ENCODE measurements at places on chromosomes 11 and 22.

DNA sequence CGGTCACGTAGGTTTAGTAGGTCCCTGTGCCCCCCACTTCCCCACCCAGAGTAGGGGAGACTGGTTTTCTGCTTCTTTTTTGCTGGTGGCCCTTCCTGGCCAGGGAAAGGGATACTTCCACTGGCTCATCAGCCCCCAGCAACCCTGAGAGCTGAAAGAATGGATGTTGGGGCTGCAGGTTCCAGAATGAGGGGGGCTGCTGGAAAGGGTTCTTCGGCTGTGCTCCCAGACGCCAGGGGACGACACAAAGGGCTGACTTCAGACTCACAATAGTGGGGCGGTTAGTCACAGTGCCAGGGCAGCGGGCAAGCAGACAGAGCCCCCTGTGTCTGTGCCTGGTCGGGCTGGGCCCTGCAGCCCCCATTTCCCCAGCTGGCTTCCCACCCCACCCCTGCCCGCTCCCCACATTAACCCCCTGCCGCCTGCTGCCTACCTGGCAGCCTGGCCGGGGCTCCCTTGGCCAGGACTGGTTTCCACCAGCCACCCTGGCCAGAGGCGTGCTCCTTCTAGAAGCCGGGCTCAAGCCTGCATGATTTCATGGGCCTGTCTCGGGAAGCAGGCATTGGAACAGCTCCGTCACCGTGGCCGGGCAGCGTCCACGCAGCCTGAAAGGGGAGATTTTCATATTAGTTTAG lies 79.1 kb upstream of the WNT7B start:
- DNase-seq, result no peak

GRCh38 chr11:35242412-35243242 lies 103.7 kb downstream of the CD44 start:
- DNase-seq, result no peak

DNA sequence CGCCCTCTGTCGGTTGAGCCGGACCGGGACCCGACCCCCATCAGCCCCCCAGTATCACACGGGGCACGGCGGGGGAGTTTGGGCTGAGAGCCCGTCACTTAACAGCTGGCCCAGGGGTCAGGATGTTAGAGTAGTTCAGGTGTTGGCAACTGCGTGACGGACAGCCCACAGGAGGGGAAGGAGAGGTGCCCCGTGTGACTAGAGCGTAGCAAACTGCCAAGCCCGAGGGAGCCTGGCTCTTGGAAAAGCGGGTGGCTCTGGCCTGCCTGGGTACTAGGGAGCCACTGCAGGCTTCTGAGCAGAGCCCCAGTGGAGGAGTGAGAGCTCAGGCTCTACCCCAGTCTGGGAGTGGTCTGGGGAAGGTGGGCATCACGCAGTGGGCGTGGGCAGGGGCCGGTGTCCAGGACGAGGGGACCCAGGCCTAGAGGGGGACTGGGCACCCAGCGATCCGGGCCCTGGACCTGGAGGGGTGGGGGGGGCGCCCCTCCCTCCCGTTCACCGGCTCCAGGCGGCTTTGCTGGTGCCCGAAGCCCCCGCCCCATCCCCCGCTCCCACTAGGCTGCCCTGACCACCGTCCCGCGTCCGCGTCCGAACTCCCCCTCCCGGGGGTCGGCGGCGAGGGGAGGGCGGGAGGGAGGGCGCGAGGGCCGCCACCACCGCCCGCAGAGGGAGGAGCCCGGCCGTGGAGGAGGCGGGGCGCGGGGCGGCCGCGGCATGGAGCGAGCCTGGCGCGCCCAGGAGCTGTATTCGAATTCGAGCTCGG lies 24.4 kb downstream of the SHANK3 start:
- DNase-seq, result no peak

GRCh38 chr11:125451400-125452124 lies 44.5 kb downstream of the FEZ1 start:
- DNase-seq, result no peak

GRCh38 chr22:43658823-43659222 lies 153.3 kb downstream of the EFCAB6 start:
- no peak for DNase-seq

- no peak for DNase-seq
Observed at GRCh38 chr11:46682773-46683752, 17.4 kb downstream of the ARHGAP1 start.

GRCh38 chr22:47388331-47388730 lies 625.9 kb downstream of the TBC1D22A start:
- DNase-seq, result no peak

DNA sequence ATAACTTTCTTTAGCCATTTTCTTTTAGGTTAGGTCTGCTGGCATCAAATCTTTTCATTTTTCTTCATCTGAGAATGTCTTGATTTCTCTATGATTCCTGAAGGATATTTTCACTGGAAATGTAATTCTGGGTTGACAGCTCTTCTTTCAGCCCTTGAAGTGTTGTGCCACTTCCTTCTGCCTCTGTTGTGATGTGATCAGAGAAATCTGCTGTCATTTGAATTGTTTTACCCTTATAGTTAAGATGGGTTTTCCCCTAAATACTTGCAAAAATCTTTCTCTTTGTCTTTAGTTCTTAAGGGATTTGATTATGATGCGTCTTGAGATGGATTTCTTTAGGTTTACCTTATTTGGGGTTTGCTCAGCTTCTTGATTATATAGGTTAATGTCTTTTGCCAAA lies 23.0 kb downstream of the USP47 start:
- DNase-seq, result no peak

DNA sequence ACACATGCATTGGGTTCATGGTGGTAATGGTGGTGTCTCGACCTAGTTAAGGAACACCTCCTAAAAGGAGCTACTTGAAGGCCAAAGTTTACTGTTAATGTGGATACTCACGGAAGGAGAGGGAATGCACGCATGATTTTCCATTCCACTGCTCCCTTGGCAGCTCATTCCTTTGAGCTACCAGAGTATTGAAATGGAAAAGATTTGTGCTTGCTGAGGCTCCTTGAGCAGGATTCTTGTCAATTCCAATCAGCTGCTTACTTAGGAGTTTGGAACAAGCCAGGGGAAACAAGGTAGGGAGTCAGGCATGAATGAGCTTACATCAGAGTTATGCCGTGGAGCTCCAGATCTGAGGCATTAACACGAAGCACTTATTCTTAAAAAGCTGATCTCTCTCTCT lies 108.8 kb downstream of the GRIA4 start:
- no peak for DNase-seq

- no peak for DNase-seq
Observed at GRCh38 chr11:13923716-13924650, 38.5 kb upstream of the SPON1 start.

DNA sequence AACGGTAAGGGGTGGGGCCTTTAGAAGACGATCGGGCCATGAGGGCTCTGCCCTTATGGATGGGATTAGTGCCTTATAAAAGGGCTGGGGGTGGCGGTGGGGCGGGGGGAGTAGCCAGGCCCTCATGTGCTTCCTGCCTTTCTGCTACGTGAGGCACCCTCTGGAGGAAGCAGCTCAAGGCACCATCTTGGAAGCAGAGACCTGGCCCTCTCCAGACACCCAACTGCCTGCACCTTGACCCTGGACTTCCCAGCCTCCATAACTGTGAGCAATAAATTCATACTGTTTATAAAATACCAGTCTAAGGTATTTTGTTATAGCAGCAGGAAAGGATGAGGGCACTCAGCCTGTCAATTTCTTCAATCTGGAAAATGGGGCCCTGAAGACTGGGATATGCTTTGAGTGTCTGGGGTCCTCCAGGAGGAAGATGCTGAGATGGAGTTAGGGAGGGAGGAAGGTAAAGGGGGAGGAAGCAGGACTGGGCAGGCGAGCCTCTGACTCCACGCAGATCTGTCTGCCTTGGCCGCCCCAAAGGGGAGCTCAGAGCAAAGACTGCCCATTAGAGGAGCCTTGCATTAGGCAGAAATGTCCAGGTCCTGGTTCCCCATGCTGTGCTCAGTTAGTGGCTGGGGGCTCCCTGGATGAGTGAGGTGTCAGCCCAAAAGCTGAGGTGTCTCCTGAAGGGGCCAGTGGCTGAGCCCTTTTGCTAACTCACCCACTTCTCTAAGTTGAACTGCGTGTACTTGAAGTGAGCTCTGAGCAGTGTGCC lies 5.3 kb downstream of the CABP2 start:
- no peak for DNase-seq

GRCh38 chr22:49801391-49802060 lies 26.1 kb downstream of the BRD1 start:
- DNase-seq, result no peak

GRCh38 chr11:44591557-44591956 lies 26.1 kb downstream of the CD82 start:
- no peak for DNase-seq

- DNase-seq, result no peak
Observed at GRCh38 chr11:58641803-58642581, 19.5 kb downstream of the CNTF start.

DNA sequence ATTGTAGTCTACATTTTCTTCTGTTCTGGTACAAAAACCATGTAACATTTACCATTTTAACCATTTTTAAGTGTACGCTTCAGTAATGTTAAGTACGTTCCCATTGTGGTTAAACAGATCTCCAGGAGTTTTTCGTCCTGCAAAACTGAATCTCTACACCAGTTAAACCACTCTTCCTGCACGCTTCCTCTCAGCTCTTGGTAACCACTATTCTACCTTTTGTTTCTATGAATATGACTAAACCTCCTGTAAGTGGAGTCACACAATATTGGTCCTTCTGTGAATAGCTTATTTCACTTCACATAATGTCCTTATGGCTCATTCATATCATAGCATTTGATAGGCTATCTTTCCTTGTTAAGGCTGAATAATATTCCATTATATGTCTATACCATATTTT lies 7.1 kb upstream of the EXT2 start:
- no peak for DNase-seq

GRCh38 chr11:79963856-79964645 lies 523.2 kb upstream of the TENM4 start:
- no peak for DNase-seq

GRCh38 chr11:66493130-66493529 lies 12.9 kb downstream of the DPP3 start:
- no peak for DNase-seq

- no peak for DNase-seq
Observed at GRCh38 chr11:111046291-111046690, 199.2 kb upstream of the POU2AF2 start.

- DNase-seq, result no peak
Observed at GRCh38 chr22:20087319-20088262, 7.5 kb downstream of the DGCR8 start.

- no peak for DNase-seq
Observed at GRCh38 chr11:5103066-5103465, 33.7 kb downstream of the OR52E1 start.

DNA sequence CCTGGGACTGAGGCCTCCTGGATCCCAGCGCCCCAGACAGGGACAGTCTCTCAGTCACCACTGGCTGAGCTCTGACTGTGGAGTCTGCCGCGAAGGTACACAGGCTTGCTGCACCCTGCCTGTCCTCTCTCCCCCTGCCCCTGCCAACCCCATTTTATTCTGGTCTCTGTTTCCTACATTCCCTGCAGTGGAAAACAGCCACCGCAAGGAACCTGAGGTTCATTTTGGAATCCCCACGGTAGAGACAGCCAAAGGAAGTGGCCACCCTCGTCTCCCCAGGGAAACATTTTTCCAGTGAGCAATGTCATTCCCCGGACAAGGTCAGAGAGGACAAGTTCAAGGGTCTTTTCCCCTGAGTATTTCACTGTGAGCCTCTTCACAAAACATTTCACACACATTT lies 56.6 kb downstream of the FBXO7 start:
- DNase-seq, result no peak

DNA sequence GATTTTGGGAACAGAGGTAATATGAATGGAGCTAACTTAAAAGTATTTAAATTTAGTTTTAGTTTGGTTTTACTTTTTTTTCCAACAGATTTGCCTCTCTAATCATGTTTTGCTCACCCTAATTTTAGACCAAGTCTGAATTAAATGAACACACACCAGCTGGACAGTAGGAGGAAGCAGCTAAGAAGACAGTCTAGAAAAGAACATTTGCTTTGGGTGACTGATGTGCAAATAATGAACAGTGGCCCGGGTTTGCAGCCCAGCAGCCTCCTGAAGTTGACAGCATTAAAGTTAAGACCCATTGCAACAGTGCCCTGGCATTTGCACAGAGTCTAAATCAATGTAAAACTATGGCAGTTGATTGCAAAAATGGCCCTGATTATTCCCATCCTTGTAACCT lies 66.4 kb upstream of the SORL1 start:
- no peak for DNase-seq

GRCh38 chr11:73030130-73030529 lies 112.0 kb downstream of the FCHSD2 start:
- no peak for DNase-seq

GRCh38 chr11:45928535-45929215 lies 6.2 kb downstream of the LARGE2 start:
- no peak for DNase-seq

DNA sequence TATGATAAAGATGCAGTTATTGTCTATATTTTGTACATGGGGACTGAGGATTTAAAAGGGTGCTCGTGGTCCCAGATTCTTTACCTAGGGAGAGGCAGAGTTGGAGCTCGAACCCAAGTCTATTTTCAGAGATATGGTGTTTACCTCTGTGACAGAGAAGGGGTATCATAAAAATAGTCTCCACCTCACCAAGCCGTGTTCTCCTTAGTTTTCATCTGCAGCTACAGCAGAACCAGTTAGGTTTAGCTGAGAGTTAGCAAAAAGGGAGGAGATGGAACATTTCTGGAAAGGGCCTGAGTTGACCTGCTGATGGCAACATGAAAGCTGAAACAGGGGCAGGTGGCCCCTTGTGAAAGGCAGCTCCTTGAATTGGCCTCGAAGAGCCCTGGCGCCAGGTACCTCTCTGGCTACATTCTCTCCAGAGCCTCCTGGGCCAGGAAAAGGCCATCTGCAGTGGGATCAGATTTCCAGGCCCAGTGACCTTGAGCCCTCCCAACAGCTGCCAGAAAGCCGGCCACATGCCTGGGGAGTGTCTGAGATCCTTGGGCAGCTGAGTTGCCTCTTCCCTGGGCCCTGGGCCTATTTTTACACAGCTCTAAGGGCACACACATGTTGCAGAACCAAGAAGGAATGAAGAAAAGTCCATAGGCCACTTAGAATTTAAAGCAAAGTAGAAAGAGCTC lies 136.6 kb downstream of the NAV2 start:
- DNase-seq, result no peak

- no peak for DNase-seq
Observed at GRCh38 chr11:131773626-131774025, 403.2 kb downstream of the NTM start.

- DNase-seq, result no peak
Observed at GRCh38 chr22:45402466-45402985, 10.9 kb downstream of the SMC1B start.

DNA sequence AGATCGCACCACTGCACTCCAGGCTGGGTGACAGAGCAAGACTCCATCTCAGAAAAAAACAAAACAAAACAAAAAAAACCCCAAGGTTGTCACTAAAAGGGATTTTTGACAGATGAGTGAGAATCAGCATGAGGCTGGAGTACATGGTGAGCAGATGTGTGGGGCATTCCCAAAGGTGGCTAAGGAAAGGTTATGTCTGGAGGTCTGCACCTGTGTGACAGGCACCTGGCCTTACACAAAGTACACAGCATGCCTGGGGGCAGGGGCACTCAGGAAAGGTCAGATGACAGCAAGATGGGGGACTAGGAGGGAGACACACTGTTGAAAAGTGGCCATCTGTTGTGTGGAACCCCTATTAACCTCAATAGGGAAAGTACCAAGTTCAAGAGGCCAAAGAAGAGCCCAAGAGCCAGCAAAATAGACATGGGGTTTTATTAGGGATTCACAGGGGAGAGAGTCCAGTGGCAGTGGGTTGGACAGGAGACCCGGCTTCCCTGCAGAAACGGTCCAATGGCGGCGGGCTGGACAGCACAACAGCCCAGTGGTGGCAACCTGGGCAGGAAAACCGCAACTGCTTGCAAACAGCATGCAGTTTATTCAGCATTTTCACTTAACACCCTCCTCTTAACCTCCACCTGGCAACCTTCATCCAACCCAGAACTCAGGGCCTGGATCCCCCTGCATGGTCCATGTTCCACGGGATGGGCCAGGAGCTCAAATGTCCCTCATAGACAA lies 101.1 kb downstream of the MICAL2 start:
- no peak for DNase-seq
